ENCODE measurements at places on chromosomes 1 and 21.
A peak's percentile ranks its signal among the peaks of the same experiment; 100 is the strongest.

DNA sequence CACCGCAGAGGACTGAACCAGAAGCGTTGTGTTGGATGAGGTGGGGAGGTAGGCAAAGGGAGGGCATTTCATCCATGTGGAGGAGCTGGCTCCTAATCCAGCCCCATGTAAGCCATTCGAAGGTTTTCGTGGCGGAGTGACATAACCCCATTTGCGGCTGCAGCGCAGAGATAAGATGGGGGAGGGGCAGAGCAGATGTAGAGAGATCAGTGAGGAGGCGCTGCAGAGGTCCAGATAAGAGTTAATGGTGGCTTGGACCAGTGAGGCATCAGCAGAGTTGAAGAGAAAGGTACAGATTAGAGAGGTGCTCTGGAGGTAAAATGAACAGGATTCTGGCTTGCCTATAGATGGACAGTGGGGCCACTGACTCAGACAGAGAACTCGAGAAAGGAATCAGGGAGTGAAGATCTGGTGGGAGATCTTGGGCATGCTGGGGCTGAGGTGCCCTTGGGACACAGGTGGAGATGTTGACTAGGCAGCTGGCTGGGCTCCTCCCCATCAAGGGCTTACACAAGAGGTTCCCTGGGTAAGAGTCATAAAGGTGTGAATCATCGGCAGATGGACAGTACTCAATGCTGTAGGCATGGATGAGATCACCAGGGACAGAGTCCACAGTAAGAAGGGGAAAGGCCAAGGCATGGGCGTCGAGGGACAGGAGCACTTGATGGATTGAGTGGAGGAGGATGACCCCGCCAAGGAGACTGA, 7.8 kb upstream of the PTPRF start:
- no peak for DNase-seq

GRCh38 chr1:36231191-36231590, 6.9 kb downstream of the THRAP3 start:
- no peak for DNase-seq

GRCh38 chr1:8217809-8218208, 100.1 kb upstream of the SLC45A1 start:
- no peak for DNase-seq

DNA sequence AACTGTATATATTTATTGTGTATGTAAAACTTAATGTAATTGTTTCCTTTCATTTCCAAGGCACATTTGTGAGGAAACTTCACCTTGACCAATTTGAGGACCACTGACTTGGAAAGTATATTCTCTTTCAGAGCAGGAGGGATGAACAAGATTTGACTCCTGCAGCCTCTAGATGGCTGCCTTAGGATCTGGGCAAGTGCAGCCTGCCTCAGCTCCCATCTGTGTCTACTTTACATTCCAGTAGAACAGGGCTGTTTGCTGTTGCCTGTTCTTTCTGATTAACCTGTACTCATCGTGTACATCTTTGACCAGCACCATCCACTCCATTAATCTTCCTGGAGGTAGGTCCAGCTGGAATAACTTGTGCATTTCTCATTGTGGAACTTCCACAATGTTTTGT, 312.8 kb downstream of the HLX start:
- DNase-seq = no peak

GRCh38 chr1:3042481-3042880, 21.2 kb downstream of the ACTRT2 start:
- DNase-seq = no peak

DNA sequence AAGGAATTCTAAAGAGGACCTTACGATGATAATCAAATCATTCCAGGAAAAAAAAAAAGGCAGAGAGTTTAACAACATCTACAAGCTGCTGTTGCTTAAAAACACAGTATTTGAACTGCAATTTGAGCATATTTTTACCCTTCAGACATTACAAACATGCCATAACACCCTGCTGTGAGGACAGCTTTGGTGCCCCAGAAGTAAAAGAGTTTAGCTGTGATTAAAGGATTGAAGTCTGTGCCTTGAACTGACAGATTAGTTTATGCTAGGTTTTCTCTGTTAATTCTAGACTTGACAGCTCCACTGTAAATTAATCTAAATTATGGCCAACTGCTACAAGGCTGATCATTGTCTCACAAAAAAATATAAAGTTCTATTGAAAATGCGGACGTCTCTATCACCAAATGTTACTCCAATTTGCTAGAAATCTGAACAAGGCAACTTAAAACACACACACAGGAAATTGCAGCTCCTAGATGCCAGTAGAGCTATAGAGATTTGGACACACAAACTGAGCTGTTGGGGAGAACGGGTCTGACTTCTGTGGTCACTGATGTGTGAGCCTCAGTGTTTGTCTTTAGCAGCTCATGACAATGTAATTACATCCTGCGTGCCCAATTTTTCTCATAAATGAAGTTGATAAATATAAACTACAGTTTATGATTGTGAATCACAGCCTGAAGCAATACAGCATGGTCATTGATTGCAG, 217.9 kb downstream of the NTNG1 start:
- no peak for DNase-seq

DNA sequence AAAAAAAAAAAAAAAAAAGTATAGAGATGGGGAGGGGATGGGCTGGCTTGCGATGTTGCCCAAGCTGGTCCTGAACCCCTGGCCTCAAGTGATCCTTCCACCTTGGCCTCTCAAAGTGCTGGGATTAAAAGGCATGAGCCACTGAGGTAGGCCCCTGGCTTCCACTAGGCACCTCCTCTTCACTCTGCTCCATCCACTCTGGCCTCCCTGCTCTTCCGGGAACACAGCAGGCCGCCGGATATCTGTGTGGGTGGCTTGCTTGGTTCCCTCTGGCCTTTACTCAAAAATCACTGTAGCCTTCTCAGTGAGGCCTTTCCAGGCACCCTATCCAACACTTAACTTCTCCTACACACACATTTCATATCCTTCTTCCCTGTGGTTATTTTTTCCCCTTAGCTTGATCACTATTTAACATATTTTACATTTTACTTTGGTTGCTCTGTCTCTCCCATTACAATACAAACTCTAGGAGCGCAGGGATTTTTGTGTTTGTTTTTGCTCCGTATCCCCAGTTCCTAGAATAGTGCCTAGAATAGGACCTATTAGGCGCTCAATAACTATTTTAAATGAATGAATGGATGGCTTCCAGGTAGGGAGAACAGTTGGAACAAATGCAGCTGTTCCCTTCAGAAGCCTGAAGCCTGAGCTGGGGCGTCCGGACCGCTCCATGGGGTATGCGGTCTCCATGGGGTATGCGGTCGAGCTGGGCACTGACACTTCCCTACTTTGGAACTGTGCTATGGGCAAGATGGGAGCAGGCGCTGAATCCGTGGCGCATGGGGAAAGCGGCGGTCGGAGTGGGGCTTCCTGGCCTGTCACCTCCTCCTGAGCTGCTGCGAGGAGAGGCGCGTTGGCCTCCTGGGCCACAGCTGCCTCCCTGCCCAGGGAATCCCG, 46.7 kb downstream of the H3-3A start:
- DNase-seq = no peak

GRCh38 chr1:176164014-176164678, 42.9 kb downstream of the COP1 start:
- DNase-seq = no peak

DNA sequence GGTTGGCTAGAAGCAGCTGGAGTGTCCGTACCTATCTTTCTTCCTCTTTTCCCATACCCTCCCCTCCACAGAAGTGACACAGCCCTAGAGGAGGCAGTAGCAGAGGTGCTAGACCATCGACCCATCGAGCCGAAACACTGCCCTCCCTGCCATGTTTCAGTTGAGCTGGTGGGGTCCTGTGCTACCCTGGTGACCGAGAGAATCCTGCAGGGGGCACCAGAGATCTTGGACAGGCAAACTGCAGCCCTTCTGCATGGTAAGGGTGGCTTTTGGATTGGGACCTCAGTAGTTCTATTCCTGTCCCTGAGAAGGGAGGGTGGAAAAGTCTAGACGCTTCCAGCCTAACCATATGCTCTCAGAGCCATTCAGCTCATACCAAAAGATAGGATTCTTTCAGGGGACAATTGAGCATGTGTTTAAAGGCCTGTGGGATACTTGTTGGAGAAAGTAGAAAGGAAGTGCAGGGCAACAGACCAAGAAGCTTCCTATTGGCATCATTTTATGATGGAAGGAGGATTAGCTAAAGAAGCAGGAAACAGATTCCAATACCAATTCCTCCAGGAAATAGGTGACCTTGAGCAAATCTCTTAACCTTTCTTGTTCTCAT, 11.7 kb upstream of the BNIPL start:
- DNase-seq = peak; percentile 84

- DNase-seq = no peak
Measured at GRCh38 chr1:7042322-7043190, 257.3 kb downstream of the CAMTA1 start.

DNA sequence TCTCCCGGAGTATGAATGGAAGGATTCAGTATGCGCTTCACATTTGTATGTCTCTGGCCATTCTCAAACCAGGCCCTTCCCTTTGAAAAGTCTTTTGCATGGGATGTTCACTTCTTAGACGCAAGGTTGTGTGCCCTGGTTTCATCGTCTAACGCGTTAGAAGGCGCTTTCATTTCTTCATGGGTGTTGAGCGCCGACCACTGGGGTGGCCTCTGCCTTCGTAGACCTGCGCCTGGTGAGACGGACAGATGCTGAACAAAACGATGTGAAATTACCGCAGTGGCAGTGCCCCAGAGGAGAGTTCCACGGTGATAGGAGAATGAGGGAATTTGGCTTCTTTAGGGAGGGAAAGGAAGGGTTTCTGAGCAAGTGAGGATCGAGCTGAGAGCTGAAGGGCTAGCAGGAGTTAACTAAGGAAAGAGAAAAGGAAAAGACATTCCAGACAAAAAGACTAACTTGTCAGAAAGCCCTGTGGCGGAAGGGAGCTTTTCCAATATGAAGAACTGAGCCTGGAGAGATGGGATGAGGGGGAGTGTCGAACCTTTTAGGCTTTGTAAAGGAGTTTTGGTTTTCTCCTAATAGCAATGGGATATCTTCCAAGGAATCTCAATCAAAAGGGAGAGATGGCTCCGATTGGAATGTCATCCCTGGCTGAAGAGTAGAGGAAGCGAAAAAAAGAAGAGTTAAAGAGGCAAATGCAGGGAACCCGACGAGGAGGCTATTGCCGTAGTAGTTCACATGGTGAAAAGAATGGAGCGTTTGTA, 951 bp downstream of the GGPS1 start:
- no peak for DNase-seq

GRCh38 chr1:9871707-9872425, 38.2 kb downstream of the CTNNBIP1 start:
- no peak for DNase-seq

DNA sequence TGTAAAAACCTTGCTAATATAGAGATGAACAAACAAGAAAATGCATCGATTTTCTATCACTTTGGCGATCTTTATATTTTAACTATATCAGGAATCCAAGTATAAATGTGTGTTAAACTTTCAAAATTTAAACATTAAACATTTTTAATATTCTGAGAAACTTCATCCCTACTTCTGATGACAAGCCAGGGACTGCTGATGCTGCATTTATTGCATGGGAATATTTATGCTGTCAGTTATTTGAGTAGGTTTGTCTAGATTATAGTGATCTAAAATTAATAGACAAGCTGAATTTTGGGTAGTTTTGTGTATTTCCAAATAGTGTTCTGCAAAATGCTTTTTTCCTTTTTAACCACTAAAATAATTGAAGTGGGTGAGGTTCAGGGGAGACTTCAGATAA, 175.3 kb downstream of the LEPR start:
- DNase-seq = no peak

DNA sequence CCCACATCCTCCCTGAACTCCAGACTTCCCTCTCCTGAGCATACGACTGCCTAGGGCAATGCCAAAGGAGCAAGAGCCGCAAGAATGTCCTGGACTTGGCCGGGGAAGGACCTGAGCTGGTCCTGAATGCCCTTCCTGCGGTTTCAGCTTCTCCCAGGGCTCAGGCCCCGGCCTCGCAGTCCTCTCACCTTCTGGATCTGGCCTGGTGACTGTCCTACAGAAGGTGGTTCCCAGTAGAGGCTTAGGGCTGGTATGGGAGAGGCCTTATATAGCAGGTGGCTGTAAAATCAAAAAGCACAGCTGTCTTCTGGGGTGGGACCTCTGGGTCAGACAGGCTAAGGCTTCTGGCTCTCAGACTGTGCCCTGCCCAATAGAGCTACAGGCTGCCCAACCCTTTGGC, at the start of gene LYPD8:
LYPD8 (minus strand) TSS at position 243 of the 400 bp plus-strand sequence. CDS start 4,678 bp downstream, outside the sequence.
- DNase-seq = no peak

GRCh38 chr1:11787251-11787803, 18.4 kb downstream of the MTHFR start:
- no peak for DNase-seq

All from stimulated activated CD8-positive, alpha-beta memory T cell treated with anti-CD3 and anti-CD28 coated beads, Interleukin-12 subunit alpha, Interleukin-12 subunit beta, amount 100 ng/mL, for 1 hour (primary cell).